Ovary (tissue), 10 donors: ENCODE measurements at places on chromosomes 5 and 9. TPM values are rescaled to one million over a fixed set of nuclear protein-coding genes. Genes with fewer than 3 reads are reported as not detected.

DNA sequence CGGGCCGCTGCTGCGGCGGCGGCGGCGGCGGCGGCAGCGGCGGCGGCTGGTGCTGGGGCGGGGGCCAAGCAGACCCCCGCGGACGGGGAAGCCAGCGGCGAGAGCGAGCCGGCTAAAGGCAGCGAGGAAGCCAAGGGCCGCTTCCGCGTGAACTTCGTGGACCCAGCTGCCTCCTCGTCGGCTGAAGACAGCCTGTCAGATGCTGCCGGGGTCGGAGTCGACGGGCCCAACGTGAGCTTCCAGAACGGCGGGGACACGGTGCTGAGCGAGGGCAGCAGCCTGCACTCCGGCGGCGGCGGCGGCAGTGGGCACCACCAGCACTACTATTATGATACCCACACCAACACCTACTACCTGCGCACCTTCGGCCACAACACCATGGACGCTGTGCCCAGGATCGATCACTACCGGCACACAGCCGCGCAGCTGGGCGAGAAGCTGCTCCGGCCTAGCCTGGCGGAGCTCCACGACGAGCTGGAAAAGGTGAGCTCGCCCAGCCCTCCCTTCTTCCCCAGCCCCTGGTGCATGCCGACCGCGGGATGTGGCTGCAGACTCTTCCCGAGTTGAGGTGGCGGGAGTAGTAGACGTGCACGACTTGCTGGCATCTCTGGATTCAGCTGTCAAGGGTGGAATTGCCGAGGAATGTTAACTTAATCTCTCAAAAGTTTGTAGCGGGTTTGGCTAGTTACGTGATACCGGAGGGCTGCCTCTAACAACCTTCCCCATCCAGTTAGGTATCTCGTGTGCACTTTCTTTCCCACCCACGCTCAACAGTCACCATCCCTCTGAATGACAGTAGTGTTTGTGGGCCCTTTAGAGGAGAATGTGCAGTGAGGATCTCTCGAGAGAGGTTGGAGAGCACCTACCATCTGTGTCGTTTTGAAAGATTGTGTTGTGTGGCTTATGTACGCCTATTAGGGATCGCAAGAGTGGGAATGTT lies 932 bp downstream of the SLC12A2 start:
- H3K4me3 ChIP-seq: peak overlapping the region; percentile 87
- DNase-seq: peak; percentile 28
- H3K27ac ChIP-seq: peak overlapping the region; percentile 99
- H3K27me3 ChIP-seq: no peaks in the 10 kb centered on the region

The TEX53 gene
- not detected for total RNA-seq

GRCh38 chr9:95807326-95807947 lies 68.1 kb upstream of the ERCC6L2 start:
- peaks cover 9% of the 10 kb centered on the region for H3K4me1 ChIP-seq
- H3K27me3 ChIP-seq: no peaks in the 10 kb centered on the region
- no peak overlapping the region for H3K4me3 ChIP-seq
- peak overlapping the region; percentile 51 for H3K27ac ChIP-seq
- H3K36me3 ChIP-seq: no peaks in the 10 kb centered on the region
- peak; percentile 59 for DNase-seq

The EPB41L4A gene
- 8.2 TPM for total RNA-seq

DNA sequence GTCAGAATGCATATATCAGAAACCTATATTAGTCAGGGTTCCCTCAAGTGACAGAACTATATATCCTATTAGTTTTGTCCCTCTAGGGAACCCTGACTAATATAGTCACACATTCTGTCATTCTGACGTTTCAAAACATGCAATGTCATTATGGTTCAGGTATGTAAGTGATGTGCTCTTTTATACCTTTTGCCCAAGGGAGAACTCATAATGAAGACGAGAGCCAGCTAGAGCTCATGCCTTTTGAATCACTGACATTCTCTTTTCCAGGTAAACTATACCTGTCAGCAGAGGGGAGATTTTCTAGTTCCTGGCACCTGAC lies 576.7 kb downstream of the LRRC70 start:
- no peaks in the 10 kb centered on the region for H3K27me3 ChIP-seq
- no peaks in the 10 kb centered on the region for H3K36me3 ChIP-seq
- H3K27ac ChIP-seq: no peak overlapping the region
- no peak overlapping the region for H3K4me3 ChIP-seq

GRCh38 chr5:113302120-113302519 lies 132.7 kb downstream of the TSSK1B start:
- no peak overlapping the region for H3K27ac ChIP-seq
- H3K36me3 ChIP-seq: no peaks in the 10 kb centered on the region
- peaks cover 2% of the 10 kb centered on the region for H3K27me3 ChIP-seq
- DNase-seq: no peak
- no peak overlapping the region for H3K4me3 ChIP-seq

DNA sequence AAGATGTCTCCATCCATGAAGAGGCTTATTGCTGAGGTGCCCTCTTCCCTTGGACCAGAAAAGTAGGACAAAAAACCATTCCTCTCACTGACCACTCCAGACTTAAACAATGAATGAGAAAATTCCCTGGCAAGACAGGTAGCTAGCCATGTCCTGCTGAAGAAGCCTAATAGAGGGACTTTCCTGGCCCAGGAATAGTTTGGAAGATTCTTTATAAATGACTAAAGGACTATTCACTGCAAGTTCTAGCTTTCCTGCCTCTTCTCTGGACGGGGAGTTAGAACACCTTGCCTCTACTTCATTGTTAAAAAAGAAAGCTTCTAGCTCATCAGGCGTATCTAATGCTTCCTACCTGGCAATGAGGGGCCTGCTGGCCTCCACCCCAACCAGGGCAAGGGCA lies 153.6 kb downstream of the NR3C1 start:
- no peaks in the 10 kb centered on the region for H3K36me3 ChIP-seq
- DNase-seq: no peak
- no peaks in the 10 kb centered on the region for H3K27me3 ChIP-seq
- no peaks in the 10 kb centered on the region for H3K4me1 ChIP-seq
- no peak overlapping the region for H3K4me3 ChIP-seq
